Activated naive CD8-positive, alpha-beta T cell treated with anti-CD3 and anti-CD28 coated beads for 36 hours (primary cell): ENCODE measurements at places on chromosomes 2 and 18.
A peak's percentile ranks its signal among the peaks of the same experiment; 100 is the strongest.

- no peak for DNase-seq
Measured at GRCh38 chr2:196291873-196292800, 120.8 kb upstream of the STK17B start.

DNA sequence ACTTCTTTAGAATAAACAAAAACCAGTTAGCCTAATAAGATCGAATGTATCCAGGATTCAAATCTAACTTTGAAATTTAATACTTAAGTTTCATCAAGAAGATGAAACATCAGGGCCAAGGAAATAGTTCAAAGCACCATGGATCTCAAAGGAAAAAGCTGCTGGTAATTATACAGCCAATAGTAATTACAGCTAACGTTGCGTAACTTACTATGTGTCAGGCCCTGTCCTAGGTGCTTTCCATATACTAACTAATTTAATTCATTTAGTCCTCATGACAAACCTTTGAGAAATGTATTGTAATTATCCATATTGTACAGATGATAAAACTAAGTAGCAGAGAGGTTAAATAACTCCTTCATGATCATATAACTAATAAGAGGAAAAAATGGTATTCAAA is 598.6 kb downstream of the NYAP2 start:
- DNase-seq, result no peak

DNA sequence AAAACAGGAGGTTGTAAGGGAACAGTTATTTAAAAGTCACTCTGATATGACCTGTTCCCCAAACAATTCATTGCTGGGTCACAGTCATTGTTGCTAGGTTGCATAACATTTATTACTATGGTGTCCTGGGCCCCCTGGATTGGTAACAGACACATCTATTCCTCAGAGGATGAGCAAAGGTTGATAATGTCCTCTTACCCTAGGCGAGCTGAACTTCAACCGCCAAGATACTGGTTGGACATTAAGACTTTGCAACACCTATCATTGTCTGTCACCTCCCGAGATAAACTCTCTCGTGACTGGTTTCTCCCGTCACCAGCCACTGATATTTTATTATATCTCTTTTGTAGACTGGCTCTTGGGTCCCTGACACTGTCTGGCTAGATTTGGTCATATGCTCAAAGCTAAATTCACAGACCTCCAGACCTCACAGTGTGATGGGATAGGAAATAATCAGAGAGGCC is 361.3 kb downstream of the ZNF521 start:
- no peak for DNase-seq

DNA sequence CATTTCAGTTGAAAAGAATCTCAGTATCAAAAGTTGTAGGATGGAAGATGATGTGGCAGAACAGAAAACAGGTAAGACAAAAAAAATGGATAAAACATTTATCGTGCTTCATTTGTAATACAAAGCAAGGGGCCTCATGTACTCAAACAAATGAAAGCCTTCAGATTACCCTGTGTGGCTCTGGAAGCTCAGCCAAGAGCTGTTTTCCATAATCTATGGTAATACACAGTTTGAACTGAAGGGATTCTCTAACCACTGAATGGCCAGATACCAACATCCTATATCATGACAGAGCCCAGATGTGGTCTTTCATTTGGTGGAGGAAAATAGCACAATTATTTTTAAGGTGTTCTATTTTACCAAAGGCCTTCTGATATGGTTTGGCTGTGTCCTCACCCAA is 272.1 kb upstream of the RND3 start:
- no peak for DNase-seq

DNA sequence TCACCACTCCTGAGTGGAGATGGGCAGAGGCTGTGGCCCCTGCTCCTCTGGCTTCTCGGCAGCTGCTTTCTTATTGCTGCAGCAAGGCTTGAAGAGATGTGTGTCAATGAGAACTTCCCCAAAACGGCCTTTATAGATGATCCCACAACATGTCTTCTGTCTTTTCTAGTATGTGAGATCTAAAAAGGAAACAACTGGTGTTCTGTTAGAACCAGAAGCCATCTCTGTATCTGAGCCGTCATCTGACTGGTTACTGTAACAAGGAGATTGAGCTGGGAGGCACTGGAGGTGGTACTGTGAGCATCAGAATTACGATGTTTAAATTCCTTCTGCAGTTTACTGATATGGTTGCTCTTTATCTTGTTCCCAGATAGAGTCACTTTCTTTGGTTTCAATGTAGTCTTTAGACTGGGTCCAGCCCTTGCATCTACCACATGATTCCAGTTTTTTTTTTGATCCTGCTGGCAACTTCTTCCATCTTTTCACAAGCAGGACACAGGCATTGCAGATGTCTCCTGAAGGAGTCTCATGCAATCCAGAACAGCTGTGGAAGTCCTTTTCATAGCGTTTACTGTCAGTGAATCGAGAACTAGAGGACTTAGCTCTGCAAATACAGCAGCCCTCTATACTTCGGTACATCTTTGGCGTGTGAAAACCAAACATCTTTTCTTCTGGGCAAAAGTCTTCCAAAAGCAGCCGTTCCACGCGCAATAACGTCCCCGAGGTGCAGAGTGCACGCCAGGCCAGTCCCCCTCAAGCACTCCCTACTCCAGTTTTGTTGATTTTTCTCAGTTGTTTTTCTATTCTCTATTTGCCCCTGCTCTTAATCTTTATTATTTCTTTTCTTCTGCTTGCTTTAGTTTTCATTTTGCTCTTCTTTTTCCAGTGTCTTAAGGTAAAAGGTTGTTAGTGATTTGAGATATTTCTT is 29.7 kb downstream of the TAF4B start:
- no peak for DNase-seq

GRCh38 chr18:52343731-52344340 is 3.8 kb downstream of the DCC start:
- no peak for DNase-seq

DNA sequence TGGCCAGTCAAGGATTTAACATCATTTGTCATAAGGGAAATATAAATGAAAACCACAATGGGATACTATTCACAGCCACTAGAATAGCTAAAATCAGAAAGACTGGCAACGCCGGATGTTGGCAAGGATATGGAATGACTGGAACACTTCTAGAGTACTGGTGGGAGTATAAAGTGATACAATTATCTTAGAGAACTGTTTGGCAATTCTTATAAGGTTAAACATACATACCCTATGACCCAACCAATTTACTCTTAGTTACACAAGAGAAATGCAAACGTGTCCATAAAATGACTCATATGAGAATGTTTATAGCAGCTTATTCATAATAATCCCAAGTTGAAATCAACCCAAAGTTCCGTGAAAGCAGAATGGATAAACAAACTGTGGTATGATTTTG is 35.1 kb downstream of the MAPK4 start:
- no peak for DNase-seq

- DNase-seq, result no peak
Measured at GRCh38 chr18:2843146-2843545, 3.7 kb upstream of the EMILIN2 start.

GRCh38 chr18:79223431-79223830 is 154.2 kb downstream of the ATP9B start:
- DNase-seq, result no peak

GRCh38 chr2:232573042-232573441 is 22.6 kb downstream of the EIF4E2 start:
- DNase-seq, result no peak

GRCh38 chr2:224436634-224437033 is 34.7 kb upstream of the FAM124B start:
- DNase-seq, result no peak

GRCh38 chr2:98085649-98086048 is 1.3 kb upstream of the VWA3B start:
- no peak for DNase-seq

DNA sequence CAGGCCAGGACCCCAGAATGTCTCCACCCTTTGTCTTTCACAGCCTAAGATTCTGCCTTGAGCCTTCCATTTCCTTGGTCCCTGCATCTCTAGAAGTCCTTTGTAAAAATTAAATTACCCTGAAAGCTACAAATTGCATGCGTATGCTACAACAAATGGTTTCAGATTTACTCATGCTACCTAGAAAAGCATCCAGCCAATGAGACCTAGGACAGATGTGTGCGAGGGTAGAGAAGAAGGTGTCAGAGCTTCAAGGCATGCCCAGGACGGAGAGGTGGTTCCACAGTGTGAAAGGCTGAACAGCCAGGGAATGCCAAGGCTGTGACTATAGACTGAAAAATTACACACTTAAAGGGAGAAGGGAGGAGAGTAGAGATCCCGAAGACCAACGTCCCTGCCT is 40.2 kb downstream of the CCBE1 start:
- no peak for DNase-seq

GRCh38 chr2:240911641-240912265 is 5.6 kb downstream of the CROCC2 start:
- no peak for DNase-seq

DNA sequence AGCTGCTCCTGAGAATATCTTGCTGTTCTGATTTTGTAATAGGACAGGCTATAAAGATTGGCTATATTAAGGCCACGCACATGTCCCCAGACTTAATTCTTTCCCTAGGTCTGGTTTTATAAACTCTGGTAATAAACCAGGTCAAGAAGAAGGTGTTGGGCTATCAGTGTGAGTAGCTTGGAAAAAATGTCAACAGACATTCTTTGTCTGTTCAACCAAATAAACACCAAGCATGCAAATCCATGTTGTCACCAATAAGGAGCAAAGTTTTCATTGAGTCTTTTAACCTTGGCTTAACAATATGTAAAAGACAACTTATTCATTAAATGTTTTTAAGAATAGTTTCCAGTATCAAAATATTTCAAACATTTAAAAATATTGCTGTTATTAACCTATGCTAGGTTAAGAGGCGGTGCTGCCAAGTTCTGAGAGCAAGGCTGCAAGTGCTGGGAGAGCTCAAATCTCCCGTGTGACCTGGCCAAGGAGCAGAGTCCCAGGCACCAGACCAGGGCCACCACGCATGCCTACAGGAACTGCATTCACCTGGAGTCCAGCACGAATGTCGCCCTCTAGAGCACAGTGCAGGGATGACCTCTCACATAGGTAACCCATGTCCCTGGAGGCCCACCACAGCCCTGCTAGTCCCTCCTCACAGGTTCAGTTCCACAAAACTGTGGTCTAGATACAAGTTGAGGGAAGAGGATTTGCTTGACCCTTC is 120.5 kb upstream of the POU3F3 start:
- peak; percentile 19 for DNase-seq

- no peak for DNase-seq
Measured at GRCh38 chr2:127175041-127175721, 44.9 kb downstream of the CYP27C1 start.

GRCh38 chr2:65731476-65731875 is 299.1 kb upstream of the SPRED2 start:
- no peak for DNase-seq

GRCh38 chr18:48902856-48903601 is 47.7 kb downstream of the SMAD7 start:
- DNase-seq, result no peak

DNA sequence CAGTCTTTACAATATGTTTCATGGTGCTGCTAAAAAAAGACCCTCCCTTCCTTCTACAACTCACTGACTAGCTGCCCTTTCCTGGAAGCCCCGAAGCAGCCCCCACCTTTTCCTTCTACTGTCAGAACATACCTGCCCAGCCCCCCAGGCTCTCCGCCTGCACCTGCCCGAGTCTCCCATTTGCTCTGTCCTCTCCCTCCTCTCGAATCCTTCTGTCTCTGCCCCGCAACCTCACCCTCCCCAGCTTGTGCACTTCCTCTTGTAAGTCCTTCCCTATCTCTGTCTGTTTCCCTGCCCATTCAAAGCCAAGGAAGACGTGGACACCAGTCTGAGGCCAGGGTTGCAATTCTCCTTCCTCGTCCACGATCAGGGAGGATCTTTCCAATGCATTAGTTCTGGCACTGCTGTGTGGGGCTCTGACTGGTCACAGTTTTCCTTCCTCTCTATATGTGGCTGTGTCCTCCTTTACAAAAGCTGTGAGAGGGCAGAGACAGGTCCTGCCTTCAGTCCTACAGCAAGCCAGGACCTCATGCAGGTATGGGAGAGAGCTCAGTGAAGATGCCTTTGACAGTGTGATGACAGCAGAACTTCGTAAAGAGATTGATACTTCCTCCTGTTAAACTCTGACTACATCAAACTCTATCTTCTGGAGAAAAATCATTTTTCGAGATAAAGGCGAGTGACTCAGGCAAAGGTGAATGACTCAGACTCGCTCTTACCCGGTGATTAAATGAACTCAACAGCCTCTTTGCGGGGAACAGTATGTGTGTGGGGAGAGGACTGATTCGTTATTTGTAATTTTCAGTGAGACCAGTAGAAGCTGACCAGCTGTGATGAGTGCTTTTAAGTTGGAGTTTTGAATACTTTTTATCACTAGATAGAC is 14.2 kb downstream of the TNFRSF11A start:
- DNase-seq, result no peak

- DNase-seq, result no peak
Measured at GRCh38 chr18:54607213-54608027, 16.4 kb downstream of the DYNAP start.

DNA sequence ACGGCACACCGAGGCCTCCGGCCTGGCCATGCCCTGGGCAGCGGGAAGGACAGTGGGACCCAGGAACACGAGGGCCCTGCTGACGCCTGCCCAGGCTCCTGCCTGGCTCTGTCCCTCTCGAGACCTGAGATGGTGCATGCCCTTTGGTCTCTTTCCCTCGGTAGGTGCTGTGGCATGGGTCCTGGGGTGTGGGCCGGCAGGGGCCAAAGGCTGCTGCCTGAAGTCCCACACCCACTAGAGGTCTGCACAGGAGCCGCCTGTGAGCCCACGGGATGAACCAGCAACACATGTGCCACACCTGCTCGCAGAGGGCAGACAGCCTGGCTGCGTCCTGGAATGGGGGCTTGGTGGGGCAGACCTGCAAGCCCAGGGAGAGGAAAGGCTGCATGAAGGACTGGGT is 73.3 kb downstream of the NDUFA10 start:
- DNase-seq, result no peak

GRCh38 chr2:71071681-71072398 is 3.4 kb downstream of the NAGK start:
- peak; percentile 61 for DNase-seq

- DNase-seq, result no peak
Measured at GRCh38 chr2:147715807-147716206, 129.0 kb upstream of the ACVR2A start.

DNA sequence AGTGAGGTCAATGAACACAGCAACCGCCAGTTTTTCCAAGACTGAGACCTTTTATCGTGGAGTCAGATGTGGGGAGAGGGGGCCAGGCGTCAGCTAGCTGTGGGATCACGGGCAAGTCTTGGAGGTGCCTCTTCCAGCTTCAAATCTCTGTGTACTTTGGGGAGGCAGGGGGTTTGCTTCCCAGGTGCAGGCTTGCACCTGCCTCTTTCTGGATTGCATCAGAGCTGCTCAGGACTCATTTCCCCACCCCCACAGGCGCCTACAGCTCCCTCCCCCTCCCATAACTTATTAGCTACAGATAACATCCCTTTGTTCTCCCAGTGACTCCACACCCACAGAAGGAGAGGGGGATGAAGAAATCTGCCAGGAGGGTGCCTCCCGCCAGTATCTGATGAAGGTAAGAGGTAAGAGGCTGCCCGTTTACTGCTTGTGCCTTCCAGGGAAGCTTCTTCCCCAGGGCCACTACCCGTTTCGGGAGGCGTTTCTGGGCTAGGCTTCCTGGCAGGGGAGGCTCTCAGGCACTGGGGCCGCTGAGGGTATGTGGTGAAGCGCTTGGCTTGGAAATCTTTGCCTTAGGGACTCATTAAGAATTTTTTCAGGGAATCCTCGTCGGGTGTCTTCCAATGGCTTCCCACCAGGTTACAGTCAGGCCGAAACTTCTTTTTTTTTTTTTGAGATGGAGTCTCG is 18.8 kb upstream of the MRPL33 start:
- no peak for DNase-seq
